ENCODE measurements at places on chromosomes 6 and 20.

DNA sequence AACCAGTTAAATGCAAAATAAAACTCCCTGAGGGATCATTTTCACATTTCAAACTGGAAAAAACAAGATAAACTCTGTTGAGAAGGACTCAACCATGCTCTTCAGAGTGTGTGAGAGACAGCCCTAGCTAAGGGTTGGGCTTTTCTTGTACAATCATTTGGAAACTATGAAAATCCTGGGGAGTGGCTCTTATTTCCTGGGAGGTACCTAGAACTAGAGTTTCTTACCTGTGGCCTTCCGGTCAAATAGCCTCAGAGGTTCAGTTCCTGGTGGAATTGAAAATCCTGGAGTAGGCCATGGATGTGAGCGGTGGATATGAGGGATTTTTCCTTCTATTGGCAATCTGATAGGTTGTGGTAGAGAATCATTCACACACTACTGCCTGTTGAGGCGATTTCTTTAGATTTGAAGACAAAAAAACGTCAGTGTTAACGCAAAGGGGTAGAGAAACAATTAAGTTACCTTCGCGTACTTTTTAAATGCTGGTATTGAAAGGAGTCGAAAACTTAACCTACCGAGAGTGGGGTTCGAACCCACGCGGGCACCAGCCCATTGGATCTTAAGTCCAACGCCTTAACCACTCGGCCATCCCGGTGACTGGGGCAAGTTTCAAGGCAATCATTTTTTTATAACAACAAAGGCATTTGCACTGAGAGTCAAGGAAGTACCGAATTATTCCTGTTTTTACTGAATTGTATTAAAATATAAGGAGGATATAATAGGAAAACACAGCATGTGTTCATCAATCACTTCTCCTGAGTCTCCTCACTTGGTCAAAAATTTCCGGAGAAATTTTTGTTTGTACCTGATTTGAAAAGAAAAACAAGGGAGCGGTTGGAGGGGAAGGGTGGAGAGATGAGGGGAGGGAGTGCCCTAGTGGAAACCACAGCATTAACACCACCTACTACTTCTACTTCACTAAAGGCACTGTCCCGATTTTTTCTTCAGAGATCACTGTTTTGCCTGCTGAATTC, 191.3 kb downstream of the OR2B2 start:
- DNase-seq, result no peak

DNA sequence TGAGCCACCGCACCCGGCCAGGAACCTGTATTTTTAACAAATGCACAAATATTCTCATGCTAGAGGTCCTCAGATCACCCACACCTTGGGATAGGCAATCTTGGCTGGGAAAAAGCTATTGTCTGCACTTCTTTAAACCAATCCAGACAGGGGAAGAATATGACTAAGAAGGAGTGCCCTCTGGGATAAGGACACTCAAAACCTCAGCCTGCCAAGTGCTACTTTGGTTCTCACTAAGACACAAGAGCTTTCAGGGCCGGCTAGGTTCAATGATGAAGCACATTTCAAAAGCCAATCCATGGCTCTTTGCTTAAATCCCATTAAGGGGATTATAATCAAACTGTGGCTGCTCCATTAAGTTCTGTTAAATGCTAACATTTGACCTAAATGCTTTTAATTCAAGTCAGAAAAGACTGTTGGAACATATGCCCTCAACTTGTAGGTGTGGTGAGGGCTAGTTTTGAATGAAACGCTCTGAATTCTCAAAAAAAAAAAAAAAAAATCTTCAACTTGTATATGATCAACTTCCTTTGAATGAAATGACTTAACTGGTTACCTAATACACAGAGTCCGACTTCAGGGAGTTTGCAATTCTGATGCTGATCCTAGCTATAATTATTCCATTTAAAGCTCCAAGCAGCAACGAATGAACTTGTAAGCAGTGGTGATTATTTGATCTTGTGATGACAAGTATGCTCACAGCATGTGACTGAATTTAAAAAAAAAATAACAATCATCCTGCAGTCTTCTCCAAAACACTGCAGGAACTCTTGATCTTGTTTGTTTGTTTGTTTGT, 56.6 kb downstream of the SLC23A2 start:
- no peak for DNase-seq

GRCh38 chr6:144317736-144318135, 32.6 kb downstream of the UTRN start:
- DNase-seq, result no peak

GRCh38 chr6:150004783-150005717, 20.3 kb downstream of the RAET1L start:
- DNase-seq, result peak; percentile 89

DNA sequence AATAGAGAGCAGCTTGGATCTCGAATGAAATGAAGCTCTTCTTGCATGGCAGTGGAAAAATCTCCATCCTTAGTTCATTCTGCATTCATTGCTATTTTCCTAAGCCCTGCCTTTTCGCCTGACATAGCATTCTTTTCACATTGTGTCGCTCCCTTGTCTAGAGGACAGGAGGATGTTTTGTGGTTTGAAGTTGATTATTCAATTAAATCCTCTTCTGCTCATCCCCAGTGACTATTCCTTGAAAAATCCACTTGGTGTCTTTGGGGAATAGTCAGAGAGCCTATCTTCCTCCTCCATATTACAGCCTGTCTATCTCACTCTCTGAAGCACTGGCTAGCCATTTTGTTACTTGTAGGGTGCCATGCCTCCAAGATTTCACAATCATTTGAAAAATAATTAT, 161.2 kb downstream of the KLHL32 start:
- no peak for DNase-seq

DNA sequence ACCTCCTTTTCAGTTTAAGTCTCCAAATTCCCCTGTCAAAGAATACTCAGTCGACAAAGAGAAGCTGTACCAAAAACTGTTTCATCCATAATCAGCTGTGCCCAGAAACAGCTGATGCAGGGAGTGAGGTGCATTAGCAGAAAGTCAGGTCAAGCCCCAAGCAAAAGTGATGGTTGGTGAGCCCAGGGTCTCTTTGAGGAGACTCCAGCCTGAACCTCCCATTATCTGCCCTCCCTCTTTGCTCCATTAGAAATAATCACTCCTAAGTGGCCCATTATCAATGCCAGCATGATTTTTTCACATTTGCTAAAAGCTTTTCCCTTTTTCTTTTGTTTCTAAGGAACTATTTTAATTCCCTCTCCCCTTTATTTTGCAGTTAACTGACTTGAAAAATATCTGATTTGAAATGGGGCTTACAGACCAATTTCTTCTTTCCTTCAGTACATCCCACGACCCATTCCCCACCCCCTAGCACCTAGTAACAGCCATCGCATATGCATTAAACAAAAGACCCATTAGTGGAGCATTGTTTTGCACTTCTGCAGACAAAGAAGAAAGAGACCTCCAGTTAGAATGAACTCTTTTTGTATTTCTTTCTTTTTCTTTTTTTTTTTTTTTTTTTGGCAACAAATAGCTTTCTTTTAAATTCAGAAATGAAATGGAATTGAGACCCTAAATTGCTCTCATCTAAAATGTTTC, 257.0 kb downstream of the GRIK2 start:
- no peak for DNase-seq

GRCh38 chr6:139829576-139829975, 455.1 kb upstream of the CITED2 start:
- no peak for DNase-seq

Data from T-helper 17 cell (primary cell).